ENCODE measurements at places on chromosomes 16 and 17.

- no peak for DNase-seq
These were observed 3.1 kb upstream of the TEX19 start for GRCh38 chr17:82355770-82356427.

DNA sequence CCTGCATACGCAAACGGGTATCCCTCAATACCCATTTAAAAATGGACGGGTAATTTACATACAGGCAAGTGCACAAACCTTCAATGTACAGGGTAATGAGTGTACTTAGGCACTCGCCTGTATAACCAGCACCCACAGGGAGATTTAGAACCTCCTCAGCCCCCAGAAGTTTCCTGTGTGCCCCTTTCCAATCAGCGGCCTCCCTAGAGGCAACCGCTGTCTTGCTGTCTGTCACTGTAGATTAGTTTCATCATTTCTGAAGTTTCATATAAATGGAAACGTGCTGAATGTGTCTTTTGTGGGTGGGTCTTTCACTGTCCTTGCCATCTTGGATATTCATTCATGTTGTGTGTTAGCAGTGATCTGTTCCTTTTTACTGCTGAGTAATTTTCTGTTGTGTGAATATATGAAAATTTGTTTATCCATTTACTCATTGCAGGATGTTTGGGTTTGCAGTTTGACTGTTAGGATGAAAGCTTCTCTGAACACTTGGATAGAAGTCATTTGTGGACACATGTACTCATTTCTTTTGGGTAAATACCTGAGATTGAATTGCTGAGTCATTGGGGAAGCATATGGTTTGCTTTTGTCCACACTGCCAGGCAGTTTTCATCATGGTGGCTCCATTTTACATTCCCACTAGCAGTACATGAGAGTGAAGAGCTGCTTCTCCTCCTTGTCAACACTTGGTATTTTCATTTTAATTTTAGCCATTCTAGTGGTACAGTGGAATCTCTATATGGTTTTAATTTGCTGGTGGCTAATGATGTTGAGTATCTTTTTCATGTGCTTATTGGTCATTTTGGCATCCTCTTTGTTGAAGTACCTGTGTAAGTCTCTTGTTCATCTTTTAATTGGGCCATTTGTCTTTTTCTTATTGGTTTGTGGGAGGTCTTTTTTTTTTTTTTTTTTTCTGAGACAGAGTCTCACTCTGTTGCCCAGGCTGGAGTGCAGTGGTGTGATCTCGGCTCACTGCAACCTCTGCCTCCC lies 2.1 kb upstream of the ADCY7 start:
- no peak for DNase-seq

DNA sequence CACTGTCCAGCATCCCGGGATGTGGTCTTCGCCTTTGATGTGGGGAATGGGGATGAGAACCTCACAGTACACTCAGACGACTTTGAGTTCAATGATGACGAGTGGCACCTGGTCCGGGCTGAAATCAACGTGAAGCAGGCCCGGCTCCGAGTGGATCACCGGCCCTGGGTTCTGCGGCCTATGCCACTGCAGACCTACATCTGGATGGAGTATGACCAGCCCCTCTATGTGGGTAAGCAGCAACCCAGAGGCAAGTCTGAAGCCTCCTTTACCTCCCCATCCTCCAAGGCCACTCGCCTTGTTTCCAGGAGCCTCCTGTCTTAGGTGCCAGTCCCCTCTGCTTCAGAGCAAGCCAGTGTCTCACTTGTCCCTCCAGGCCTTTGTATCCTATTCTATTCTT lies 10.2 kb downstream of the CNTNAP1 start:
- DNase-seq, result no peak

DNA sequence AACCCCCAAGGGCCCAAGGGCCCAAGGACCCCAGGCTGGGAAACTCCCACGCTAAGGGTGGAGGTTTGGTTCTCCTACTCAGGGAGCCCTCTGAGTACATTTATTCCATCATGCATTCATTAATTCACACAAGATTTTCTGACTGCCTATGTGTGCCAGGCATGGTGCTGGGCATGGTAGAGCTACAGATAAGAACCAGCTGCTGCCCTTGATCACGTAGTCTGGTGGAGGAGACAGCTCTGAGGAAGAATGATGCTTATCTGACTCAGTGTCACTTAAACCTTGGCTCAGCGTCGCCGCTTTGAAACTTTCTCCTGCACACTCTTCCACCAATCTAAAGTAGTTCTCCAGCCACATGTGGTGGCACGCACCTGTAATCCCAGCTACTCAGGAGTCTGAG lies 3.6 kb upstream of the ARL4D start:
- no peak for DNase-seq

DNA sequence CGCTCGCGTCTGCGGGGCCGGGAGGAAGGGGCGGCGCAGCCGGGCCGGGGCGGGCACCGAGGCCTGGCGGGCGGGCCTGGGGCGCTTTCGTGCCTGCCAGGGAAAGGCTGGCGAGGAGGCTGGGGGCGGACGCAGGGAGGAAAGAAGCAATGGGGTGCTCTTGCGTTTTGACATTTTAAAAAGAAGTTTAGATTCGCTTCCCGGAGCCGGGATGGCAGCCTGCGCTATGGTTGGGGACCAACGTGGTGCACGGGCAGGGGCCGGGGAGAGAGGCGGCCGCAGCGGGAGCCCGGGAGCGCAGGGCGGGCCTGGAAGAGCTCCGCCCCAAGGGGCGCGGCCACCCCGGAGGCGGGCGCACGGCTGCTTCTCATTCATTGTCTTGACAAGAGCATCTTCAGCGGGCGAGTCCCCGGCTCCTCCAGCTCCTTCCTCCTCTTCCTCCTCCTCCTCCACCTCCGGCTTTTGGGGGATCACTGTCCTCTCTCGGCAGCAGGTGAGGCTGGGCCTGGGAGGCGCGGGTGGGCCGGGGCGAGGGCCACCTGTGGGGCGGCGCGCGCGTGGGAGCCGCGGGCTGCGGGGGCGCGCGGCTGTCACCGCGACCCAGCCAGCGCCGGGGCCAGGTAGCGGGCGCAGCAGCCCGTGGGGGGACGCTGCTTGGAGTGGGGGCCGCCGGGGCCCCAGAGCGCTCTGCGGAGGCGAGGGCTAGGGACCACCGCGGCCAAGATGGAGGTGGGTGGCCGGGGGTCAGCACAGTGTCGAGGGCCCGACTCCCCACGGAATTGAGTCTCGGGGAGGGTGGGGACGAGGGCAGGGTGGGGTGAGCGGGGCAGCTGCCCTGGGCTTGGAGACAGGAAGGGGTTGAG lies at the start of gene CORO1A:
CORO1A (plus strand) TSS at position 370 of the 863 bp plus-strand sequence. CDS start 1,608 bp downstream, outside the sequence.
- DNase-seq, result peak; percentile 68

DNA sequence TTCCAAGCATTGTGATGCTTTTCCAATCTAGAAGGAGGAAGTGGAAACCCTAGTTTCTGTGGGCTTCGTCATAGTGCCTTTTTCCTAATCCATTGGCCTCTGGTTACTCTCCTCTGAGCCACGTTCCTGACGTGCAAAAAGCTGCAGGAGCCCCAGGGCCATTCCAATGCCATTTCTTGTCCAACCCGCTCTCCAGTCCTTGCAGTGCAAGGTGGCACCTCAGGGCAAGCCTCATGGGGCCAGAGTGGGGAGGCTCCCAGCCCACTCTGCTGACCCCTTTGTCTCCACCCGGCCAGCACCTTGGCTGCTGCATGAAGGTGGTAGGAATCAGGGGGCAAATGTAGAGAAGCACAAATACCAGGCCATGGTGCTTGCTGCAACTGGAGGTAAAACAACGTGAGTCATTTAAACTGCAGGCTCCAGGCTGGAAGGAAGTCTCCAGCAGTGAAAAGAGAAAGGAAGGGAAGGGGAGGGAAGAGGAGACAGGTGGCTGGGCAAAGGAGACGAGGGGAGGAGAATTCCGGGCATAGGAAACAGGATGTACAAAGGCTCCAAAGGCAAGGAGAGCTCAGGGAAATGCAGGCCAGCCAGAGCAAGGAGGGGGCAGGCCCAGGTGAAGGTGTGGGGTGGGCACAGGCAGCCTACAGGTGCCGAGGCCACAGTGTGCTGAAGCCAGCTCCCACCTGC lies 168.2 kb upstream of the TNRC6C start:
- no peak for DNase-seq

- DNase-seq, result no peak
These were observed 2.8 kb downstream of the IGFALS start for GRCh38 chr16:1790611-1791255.

Measured in stimulated activated CD4-positive, alpha-beta T cell treated with anti-CD3 and anti-CD28 coated beads, TNF-alpha, amount 100 ng/mL, for 4 hours (primary cell).